ENCODE measurements at places on chromosomes 12 and 14.

GRCh38 chr14:104879201-104879982 lies 14.3 kb downstream of the CEP170B start:
- DNase-seq, result no peak

DNA sequence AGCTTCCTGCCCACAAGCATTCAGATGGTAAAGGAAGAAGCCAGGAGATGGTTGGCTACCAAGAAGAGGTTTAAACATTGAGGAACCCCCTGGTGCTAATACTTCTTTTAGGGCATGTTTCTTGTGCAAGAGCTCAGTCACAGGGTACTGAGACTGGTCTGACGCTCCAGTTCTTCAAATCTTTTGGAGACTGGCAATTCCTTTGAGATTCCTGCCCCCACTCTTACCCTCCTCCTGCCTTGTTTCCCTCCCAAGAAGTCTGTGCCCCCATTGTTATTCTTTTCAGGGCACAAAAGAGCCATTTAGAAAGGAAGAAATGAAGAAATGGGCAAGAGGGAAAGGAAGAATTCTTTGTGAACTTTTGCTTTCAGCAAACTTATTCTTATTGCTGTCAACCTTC lies 11.8 kb downstream of the A2ML1 start:
- DNase-seq, result no peak

- DNase-seq, result peak; percentile 15
Observed at GRCh38 chr12:97837401-97837800, 374.8 kb downstream of the RMST start.

- DNase-seq, result no peak
Observed at GRCh38 chr12:112218150-112218549, 92.8 kb downstream of the TRAFD1 start.

DNA sequence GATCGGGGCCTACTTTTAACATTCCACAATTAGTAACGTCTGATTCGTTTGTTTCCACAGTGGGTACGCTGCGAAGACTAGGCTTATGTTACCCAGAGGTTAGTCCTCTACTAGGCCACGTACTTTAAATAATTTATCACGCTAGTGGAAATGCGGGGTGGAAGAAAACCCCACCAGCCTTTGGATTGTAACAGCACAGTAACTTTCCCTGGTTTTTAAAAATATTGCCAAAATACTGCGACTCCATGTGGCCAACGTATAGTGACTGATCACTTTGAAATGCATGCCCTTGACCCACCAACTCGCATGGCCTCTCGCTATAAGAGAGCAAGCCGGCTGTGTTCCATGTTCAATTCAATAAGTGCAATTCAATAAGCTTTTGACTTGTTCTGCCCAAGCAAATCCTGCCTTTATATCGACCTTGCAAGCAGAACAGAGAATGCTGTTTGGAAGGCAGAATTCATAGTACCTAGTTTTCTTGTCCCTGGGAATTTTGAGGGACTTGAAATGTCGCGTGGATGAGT lies 882 bp upstream of the GTF2A1 start:
- no peak for DNase-seq

GRCh38 chr14:27553790-27554189 lies 956.0 kb upstream of the NOVA1 start:
- DNase-seq, result no peak

DNA sequence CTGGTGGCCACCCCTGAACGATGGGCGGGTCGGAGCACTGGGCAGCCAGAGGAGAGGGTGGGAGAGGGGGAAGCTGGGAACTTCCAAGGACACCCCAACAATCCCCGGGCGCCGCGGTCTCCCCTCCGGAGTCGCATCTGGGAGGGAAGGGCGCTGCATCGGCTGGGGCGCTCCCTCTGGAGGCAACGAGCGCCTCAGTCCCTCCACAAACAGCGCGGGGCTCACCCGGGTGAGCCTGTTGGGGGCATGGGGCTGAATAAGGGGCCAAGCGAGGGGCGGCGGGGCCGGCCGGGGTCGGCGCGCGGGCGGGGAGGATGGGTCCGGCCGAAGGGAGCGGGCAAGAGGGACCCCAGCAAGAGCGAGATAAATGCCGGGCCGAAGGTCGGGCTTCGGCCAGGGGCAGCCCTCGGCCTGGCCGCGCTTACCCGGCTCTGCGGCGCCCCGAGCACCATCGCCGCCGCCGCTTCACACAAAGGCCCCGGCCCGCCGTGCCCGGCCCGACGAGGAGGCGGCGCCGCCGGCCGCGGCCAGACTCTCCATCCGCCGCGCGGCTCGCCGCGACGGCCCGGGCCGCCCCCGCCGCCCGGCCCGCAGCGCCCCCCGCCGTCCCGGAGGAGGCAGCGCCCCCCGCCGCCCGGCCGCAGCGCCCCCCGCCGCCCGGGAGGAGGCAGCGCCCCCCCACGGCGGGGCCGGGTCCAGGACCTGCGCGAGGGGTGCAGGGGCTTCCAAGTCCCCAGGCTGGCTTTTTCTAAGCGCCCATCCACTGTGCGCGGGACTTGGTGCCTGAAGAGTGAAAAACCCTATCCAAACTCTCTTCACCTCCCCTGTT lies at the start of gene ZBTB39:
ZBTB39 (minus strand) TSS at position 567 of the 829 bp plus-strand sequence. CDS start 1,629 bp downstream, outside the sequence.
- DNase-seq, result peak; percentile 28

Data from MV-4-11 (cell line).